Epithelial cell of proximal tubule (primary cell): ENCODE measurements at places on chromosomes 11 and 22. TPM values are rescaled to one million over a fixed set of nuclear protein-coding genes. Genes with fewer than 3 reads are reported as not detected.

DNA sequence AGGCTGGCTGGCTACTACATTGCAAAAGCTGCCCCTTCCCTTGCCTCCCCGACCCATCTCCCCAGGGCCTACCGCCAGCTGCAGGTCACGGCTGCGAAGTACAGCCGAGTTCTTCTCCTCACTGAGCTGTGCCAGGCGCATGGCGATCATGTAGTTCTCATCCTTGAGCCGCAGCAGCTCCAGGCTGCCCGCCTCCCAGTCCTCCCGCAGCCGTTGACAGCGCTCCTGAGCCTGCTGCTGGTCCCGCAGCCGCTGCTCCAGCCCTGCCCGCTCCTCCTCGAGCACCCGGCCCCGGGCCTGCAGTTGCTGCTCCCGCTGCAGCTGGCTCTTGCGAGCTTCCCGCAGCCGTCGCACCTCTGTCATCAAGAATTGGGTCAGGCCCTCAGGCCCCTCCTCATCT is 3.3 kb downstream of the CARD10 start:
- no peak for DNase-seq

GRCh38 chr22:47965896-47966295 is 1203.4 kb downstream of the TBC1D22A start:
- no peak for DNase-seq

DNA sequence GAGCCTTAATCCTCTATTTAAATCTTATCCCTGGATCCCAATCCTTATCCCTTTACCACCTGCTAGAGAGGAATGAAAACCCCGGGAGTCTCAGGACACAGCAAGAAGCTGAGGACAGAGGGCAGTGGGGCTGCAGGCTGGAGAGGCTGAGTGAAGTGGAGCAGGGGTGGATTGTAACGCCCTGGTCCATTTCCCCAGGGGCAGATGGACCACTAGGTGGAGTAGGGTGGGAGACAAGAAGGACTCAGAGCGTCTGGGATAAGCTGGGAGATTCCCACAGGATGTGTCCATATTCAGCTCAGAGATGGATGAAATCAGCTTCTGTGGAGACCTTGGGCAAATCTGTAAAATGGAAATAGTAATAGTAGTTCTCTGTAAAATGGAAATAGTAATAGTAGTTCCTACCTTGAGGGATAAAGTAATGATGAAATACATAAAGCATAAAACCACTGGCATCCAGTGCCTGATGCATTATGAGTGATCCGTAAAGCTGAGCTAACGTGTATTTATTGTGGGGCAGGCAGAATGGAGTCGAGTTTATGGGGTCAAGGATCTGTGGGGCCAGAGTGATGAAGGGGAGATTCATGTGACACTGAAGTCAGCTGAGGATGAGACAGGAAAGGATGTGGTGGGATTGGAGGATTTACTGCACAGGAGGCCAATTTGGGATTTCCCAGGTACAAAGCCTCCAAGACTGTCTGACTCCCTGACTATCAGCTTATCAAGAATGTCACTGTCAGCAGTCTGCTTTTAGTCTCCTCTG is 1.9 kb upstream of the ROBO4 start:
- DNase-seq, result no peak

- DNase-seq, result no peak
These were observed 63.4 kb downstream of the CSNK2A3 start for GRCh38 chr11:11289669-11290068.

DNA sequence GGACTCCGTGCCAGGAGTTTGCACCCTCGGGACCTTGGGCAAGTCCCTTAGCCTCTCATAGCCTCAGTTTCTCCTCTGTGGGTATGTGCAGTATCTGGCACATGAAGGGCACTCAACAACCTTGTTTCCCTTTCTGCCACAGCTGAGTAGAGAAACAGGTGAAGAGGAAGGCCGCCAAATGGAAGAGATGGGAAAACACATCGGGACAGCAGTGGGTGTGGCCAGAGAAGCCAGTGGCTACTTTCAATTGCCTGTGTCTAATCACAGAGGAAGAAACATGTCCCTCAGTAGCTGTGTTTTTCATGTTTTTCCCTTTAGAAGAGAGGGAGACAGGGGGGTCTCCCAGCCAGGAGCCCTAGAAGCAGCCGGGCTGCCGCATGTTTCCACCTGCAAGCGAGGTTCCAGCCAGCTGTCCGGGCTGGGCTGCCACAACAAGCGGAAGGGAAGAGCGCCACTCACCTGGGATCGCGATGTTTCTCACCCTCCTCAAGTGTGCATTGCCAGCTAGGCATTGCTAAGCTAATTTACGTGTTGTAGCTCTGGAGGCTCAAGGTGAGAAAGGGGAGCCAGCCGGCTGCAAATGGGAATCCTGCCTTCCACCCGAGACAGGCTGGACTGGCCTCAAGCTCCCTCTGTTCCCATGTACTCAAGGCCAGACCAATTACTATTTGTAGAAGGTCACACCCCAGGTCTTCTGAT is 16.7 kb downstream of the ASPHD2 start:
- no peak for DNase-seq

The ENTHD1 gene
- not detected in 2 replicates for total RNA-seq

The FAM83F gene
- total RNA-seq, result 3.3 and 3.5 TPM in 2 replicates

DNA sequence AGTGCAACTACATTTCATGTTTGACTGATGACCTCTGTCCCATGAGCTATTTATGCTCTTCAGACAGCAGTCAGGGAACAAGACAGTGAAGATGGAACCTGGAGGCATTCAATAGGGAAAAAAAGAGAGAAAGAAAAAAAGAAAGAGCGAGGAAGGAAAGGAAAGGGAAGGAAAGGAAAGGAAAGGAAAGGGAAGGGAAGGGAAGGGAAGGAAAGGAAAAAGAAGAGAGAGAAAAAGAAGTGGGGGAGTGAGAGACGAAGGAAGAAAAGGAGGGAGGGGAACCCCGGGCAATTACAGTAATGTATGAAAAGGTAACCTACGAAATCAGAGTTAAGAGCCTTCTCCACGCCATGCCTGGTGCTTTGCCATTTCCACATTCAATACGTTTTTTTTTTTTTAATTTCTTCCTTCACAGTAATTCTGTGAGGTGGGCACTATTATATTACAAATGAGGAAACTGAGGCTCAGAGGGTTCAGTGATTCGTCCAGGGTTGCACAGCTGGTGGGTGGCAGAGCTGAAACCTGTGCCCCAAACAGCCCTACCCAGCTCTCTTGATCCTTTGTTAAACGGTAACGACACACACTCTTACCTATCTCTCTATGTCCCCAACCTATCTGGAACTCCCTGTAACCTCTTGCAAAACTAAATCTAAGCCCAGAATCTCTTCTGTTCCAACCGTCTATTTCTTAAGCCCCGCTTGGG is 39.3 kb downstream of the ETS1 start:
- no peak for DNase-seq

DNA sequence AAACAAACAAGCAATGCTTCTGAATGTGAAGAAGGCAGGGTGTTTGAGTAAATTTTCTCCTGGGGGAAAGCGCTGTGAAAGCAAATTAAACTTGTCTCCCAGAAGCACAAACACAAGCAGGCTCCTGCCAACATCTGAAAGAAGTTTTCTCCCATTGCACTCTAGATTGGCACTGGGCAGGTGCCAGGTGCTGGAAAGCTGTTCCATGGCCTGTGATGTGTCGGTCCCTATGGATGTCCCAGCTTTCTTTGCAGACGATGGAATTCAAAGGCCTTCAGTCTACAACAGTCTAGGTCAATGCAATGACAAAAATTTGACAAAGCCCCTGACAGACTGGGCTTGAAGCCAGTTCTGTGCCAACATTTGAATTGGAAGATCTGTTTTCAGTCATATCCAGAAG is 246.1 kb upstream of the NARS2 start:
- DNase-seq, result no peak

DNA sequence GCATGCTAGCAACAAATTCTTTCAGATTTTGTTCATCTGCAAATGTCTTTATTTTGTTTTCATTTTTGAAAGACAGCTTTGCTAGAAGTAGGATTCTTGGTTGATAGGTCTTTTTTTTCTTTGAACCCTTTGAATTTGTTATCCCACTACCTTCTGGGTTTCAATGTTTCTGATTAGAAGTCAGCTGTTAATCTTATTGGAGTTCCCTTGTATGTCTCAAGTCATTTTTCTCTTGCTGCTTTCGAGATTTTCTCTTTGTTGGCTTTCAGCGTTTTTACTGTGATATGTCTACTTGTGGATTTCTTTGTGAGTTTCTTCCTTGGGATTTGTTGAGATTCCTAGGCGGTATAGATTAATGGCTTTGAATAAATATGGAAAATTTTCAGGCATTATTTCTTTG is 27.2 kb upstream of the MS4A8 start:
- no peak for DNase-seq

DNA sequence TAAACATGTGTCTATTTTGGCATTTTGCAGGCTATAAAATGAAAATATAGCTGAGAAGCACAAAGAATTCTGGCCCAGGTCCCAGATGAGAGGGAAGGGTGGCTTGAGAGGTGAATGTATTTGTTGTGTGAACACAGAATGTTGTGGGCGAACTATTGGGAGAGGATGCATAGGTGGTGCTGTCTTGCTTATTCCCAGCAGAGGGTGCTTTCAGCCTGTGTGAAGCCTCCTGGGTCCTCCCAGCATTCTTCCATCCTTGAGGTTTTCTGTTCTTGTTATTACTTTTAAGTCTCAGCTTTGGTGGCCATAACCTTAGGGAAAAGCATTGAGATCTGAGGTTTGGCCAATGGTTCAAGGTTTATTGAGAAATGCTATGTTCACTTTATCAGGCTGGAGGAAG is 108.7 kb upstream of the SNX19 start:
- DNase-seq, result no peak

The ART1 gene
- not detected in 2 replicates for total RNA-seq
